ENCODE measurements at places on chromosomes 4 and X.

- ATAC-seq: no peak
These were observed 242.4 kb downstream of the ARHGAP24 start for GRCh38 chr4:85717351-85717750.

- ATAC-seq: no peak
These were observed 131.6 kb upstream of the TMEM164 start for GRCh38 chrX:109871121-109871888.

GRCh38 chr4:137203601-137204000 lies 328.7 kb downstream of the PCDH18 start:
- no peak for ATAC-seq

DNA sequence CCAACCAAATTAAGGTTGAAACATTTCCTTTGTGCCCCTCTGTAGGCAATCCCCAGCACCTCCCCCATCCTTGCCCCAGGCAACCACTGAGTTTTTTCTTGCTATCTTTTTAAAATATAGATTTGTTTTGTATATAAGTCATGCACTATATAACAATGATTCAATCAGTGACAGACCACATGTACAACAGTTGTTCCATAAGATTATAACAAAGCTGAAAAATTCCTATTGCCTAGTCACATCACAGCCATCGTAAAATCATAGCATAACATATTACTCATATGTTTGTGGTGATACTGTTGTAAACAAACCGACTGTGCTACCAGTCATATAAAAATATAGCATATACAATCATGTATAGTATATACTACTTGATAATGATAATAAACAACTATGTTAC lies 211.9 kb upstream of the NRK start:
- ATAC-seq: no peak

GRCh38 chr4:40881096-40881495 lies 131.3 kb downstream of the NSUN7 start:
- no peak for ATAC-seq

GRCh38 chr4:6595897-6596537 lies 21.0 kb downstream of the MAN2B2 start:
- ATAC-seq: no peak

GRCh38 chr4:65580551-65580950 lies 89.7 kb downstream of the EPHA5 start:
- no peak for ATAC-seq

DNA sequence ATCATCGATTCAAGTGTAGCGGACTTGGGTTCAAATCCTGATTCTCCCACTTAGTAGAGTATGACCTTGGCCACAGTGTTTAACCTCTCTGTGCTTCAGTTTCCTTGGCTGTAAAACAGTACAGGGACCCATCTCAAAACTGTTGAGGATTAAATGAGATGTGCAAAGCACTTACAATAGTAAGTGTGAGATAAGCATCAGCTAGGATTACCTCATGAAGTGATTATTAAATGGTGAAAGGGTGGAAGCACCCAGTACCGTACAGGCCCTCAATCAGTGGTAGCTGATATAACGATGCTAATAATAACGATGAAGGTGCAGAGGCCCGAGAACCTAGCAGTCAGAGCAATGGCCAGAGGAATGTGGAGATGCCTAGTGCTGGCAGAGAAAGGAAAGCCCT lies 45.1 kb downstream of the PRPS1 start:
- ATAC-seq: peak; percentile 2
